ENCODE measurements at places on chromosomes 2 and 18.

DNA sequence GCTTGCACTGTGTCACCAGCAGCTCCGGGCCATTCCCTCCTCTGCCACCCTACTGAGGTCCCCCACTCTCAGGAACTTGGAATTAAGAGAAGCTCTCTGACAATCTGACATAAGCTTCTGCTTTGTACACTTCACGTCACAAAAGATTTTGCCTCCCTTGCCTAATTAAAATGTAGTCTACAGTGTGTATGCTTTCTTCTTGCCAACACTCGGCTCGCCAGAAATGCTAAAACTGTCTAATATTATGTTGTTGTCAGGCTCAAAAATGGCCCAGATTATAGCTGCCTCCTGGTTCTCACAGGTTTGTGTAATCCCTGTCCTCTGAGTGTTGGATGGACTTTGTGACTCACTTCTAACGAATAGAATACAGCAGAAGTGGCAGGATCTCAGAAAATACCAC lies 474.7 kb downstream of the MBD2 start:
- DNase-seq: no peak

DNA sequence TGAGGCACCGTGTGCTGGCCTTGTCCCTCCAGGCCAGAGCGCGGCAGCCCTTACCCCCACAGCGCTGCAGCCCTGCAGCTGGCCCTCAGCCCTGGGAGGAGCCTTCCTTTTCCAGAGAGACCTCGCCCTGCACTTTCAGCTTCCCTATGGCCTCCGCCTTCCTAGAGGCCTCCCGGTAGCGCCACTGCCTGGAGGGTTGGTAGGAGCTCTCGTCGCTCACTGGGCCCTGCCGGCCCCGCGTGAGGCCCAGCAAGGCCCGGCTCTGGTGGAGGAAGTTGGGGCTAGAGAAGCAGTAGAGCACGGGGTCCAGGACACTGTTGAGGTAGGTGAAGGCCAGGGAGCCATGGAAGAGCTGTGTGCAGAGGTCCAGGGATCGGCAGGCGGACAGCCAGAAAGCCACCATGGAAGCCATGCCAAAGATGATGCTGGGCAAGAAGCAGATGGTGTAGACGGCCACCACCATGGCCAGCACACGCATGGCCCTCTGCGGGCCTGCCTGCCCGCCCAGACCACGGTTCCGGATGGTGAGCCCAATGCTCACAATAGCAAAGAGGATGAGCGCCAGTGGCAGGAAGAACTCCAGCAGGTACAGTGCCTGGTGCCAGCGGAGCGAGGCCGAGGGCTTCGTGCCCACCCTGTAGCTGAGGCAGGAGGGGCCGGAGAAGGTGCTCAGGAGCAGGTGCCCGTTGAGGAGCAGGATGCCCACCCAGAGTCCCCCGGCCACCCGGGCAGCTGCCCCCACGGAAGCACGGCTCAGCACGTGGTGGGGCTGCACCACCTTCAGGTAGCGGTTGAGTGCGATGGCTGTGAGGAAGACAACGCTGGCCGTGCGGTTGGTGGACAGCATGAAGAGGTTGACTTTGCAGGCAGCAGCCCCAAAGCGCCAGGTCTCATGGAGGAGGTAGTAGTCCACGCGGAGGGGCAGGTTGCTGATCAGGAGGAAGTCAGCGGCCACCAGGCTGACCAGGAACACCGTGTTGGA lies 821 bp downstream of the OXER1 start:
- DNase-seq: no peak

- DNase-seq: peak; percentile 51
Measured at GRCh38 chr2:134014196-134014960, 239.5 kb upstream of the MGAT5 start.

- DNase-seq: no peak
Measured at GRCh38 chr2:128040166-128040771, 12.4 kb upstream of the SAP130 start.

DNA sequence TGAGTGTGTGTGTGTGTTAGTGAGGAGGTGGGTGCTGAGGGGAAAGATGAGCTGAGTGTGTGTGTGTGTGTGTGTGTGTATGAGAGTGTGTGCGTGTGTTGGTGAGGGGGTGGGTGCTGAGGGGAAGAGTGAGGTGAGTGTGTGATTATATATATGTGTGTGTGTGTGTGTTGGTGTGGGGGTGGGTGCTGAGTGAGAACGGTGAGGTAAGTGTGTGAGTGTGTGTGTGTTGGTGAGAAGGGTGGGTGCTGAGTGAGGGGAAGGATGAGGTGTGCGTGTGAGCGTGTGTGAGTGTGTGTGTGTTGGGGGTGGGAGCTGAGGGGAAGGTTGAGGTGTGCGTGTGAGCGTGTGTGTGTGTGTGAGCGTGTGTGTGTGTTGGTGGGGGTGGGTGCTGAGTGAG lies 322.0 kb upstream of the NT5C1B start:
- DNase-seq: no peak

DNA sequence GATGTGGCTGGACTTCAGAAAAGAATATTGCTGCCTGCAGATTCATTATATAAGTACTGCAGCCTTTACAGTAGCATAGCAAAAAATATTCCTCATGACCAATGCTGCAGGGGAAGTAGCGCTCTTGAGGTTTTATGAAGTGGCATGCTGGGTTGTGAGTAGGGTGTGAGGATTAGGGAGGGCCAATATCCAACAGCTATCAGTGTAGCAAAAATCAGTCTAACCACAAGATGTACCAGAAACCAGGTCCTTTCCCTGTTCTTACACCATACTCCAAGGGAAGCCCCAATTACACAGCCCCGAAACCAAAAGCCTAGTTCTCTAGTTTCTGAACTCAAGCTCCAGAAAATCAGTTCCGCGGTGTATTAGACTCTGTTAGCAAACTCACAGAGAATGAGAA lies 1082.2 kb upstream of the DDX18 start:
- DNase-seq: no peak

DNA sequence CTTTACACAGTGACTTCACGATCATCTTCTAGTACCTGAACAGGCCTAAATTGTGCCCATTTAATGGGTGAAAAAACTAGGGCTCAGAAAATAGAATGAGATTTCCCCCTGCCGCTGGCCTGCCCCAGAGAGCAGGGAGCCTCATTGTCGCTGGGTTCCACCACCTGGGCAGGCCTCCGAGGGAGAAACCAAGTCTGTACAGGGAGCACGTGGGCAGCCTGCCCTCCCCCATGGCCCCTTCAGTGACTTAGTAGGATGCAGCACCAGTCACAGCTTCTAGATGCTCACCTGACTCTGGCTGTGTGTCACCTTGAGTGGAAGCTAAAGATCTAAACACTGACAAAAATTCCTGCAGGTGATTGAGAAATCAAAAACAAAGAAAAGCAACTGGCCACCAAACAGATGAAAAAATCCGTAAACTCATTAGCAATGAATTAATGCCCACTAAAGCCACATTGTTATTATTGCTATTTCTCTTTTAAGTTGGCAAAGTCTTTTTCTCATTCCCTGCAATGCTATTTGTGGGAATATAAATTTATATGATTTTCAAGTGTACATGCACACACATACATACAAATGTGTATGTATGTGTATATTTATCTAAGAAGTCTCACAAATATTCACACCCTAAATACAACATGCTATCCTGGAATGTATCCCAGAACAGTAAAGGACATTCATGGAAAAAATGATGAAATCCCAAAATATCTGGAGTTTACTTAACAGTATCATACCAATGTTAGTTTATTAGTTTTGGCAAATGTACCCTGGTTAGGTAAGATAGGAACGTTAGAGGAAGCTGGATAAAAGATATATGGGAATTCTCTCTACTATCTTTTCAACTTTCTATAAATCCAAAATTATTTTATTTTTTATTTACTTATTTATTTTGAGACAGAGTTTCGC lies 18.7 kb upstream of the ASPRV1 start:
- no peak for DNase-seq

- no peak for DNase-seq
Measured at GRCh38 chr2:1907291-1907690, 163.0 kb upstream of the PXDN start.

Data from AG04449 (cell line).